ENCODE measurements at places on chromosomes 7 and 10.

DNA sequence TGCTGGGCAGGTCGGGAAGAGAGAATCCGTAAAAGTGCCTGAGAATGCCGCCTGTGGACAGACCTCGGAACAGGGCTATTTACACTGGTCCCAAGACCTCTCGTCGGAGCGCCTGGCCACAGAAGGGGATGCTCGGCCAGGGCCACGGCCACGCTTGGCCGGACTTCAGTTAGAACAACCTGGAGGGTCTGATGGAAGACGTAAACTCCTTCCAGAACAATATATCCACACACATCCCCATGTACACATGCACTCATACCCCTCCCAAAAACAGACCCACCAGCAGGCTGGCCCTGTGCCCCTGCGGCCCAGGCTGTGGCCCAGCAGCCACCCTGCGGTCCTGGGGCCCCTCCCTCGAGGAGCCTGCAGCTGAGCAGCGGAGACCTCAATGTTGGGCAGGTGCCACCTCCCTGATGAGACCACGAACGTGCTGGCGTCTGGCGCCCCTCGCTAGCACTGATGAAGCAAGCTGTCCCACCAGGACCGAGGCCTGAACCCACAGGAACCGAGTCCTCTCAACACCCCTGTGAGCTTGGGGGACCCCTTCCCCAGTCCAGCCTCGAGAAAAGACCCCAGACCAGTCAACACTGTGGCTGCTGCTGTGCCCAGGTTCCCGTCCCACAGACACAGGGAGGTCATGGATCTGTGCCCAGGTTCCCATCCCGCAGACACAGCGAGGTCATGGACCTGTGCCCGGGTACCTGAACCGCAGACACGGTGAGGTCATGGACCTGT is 8.9 kb downstream of the CFAP46 start:
- DNase-seq, result no peak

DNA sequence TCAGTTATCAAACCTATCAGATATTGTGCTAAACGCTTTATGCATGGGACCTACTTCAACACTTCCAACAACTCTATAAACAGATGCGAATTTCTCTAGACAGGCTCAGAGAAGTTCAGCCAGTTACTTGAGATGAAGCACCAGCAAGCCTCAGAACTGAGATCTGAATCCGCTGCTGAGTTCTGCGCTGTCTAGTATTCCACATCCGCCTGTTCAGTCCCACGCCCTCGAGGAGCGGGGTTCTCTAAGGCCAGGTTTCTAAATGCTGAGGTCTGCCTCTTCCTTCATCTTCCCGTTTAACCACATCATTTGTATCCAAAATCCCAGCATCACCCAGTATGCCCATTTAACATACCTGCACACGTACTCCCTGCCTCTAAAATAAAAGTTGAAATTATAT is 297.8 kb upstream of the ZNF32 start:
- DNase-seq, result no peak

- DNase-seq, result no peak
Observed at GRCh38 chr7:65448816-65449504, 75.3 kb downstream of the ZNF92 start.

DNA sequence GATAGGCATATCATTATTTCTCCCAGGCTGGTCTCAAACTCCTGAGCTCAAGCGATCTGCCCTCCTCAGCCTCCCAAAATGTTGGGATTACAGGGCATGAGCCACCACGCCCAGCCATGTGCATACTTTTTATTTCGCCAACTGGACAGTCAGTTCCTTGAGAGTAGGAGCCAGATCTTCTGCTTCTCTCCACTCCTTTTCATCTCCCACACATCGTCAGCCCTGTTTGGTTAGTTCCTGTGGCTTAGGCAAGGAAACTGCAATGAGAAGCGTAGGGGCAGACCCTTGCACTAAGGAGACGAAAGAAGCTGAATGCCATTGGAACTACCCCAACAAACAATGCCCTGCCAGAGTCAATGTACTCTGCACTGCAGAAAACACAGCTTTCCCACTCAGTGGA is 178.2 kb downstream of the TRIL start:
- DNase-seq, result no peak

DNA sequence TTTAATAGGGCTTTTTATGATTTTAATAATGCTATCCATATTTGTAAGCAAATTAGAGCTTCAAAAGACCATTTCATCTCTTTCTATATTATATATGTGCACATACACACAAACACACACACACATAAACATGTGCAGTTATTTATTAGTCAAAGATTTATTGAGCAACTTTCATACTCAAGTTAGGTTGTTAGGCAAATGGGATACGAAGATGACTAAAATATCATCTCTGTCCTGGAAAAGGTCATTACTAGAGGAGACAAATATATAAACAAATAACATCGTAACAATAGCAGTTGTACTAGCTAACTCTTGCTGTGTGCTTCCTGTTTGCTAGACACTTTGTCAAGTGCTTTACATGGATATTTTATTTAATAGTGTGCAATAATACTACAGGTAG is 307.9 kb downstream of the SNX13 start:
- DNase-seq, result no peak

DNA sequence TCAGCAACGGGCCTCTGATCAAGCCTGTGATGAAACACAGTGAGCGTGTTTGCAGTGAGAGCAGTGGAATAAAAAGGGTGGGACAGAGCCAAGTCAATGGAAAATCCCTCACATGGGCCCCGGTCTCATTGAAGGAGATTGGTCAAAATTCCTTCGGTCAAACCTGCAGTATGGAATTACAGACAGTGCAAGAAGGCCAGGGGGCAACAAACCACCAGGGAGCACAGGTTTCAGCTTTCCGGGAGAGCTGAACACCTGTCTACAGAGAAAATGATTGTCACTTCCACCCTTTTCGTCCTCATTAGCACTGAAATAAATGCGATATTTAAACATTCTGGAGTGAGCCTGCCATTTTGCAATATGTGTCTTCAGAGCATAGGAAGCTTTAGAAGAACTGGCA is 92.9 kb downstream of the GPR26 start:
- DNase-seq, result no peak

- DNase-seq, result no peak
Observed at GRCh38 chr7:102832674-102833073, 80.1 kb upstream of the LRRC17 start.

GRCh38 chr10:103493916-103494877 is 692 bp downstream of the NEURL1 start:
- DNase-seq, result no peak

DNA sequence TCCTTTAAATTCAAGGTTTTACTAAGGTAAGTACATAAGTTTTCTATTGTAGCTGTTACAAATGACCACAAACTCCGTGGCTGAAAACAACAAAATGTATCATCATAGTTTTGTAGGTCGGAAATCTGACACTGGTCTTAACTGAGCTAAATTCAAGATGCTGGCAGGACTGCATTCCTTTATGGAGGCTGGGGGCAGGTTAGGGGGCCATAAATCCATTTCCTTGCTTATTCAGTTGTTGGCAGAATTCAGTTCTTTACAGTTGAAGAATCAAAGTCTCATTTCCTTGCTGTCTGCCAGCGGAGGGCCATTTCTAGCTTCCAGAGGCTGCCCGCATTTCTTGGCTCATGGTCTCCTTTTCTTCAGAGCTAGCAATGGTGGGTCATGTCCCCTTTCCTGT is 11.2 kb upstream of the PRR15 start:
- no peak for DNase-seq

- DNase-seq, result peak; percentile 7
Observed at GRCh38 chr10:93554760-93555432, 11.6 kb upstream of the FFAR4 start.

- no peak for DNase-seq
Observed at GRCh38 chr7:135924302-135924701, 52.9 kb downstream of the MTPN start.

DNA sequence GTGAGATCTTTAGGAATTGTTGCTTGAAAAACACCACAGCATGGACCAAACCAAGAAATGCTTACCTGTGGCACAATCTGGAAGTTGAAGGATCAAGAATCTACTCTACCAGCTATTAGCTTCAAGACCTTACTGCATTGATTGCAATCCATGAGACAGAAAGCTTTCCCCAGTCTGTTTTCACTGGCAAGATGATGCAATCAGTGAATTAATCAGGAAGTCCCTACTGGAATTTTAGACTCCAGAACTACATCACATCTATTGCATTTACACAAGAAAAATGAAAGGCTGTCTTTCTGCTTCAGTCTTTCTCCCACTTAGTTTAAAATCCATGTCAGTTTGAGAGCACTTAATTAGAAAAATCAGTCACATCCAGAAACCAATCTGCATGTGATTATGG is 191.7 kb downstream of the TFEC start:
- DNase-seq, result no peak

DNA sequence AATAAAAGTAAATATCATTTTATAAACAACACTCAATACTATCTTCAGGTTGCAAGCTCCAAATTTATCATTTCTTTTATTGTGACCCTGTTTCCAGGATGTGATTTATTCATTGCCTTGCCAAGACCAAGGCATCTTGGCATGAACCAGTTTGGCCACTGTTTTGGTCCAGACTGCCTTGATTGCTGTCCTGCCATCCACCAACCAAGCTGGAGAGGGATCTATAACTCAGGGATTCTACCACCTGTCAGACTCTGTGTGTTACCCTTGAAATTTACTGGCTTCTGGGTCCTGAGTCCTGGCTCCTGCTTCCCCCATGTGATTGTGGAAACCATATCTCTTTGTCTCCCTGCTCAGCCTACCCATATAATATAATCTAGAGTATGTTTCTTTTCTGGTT is 343.0 kb downstream of the GPAM start:
- no peak for DNase-seq

DNA sequence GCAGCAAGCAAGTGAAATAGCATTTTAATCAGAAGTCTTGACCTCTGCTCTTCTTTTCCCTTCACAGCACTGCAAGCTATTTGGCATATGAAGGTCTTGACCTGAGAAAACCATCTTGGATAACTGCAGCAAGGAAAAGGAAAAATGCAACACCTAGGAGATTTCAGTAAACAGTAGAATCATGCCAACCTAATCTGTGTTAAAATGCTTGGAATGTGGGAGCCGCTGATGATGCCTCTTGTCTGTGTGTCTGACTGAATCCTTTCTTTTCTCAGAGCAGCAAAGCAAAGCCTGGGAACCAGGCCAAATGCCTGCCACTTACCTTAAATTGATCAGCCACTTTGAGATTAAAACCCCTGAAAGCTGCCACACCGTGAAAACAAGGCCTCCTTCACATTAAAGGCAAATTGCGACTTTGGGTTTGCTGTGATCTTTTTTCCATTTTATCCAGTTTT is 80.4 kb upstream of the CDK6 start:
- no peak for DNase-seq

DNA sequence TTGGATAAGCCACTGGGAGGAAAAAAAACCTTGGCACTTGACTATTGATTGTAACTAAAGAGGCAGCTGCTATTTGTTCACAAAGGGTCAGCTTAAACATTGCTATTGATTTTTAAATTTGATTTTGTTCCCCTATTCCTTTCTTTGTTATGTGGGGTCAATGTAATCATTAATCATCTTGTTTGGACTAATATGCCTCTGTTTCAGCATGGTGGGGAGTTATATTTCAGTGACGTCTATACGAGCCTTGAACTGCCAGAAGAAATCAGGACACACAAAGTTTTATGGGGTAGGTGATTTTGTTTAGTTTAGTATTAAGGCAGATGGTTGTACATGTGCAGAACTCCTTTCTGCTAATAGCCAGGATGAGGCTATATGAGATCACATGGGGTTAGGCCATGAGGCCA is 7.5 kb downstream of the AS3MT start:
- DNase-seq, result no peak

DNA sequence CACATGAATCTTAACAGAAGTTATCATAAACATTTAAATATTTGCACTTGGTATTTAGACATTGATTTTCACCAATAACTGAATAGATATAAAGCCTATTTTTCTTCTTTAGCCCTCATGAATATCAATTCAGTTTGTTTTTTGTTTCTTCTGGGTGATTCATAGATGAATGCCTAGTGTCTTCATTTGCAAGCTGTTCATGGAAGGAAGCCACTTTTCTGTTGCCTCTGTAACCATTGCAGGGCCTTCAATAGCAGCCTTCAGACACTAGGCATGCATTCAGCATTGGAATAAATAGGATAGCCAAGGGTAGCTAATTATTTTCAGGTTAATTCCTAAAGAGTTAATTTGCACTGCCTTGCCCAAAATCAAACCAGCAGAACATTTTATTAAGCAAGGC is 375.3 kb downstream of the DPP6 start:
- no peak for DNase-seq

DNA sequence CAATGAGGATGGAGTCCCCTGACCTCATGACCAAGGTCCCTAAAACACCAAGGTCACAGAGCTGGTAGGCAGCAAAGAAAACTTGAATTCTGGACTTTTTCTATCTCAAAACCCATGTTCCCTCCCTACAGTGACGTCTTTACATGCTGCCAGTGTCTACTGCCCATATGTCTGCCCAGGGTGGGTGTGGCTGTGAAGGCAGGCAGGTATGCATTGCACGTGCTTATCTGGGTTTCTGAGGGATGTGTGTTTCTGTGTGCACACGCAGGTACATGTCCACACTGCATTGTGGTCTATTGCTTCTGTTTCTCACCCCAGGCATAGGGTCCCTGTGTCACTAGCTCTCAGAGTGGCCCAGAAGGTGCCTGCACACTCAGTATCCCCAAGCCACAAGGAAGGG is 13.5 kb downstream of the ATP6V1F start:
- no peak for DNase-seq

DNA sequence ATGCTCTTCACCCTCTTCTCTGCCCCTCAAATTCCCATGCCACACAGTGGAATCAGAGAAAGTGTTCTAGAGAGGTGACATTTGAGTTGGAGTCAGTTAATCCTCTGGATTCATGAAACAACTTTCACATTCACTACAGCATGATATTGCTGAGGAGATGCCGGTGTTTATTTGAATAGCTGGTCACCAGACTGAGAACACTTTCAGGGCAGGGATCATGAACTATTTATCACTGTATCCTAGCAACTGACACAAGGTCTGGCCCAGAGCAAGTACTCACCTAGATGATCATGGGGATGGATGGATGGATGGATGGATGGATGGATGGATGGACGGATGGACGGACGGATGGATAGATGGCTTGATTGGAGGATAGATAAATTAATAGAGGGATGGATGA is 116.7 kb upstream of the ZMIZ1 start:
- DNase-seq, result no peak

GRCh38 chr7:41911792-41912191 is 208.9 kb upstream of the INHBA start:
- DNase-seq, result no peak

GRCh38 chr7:114718861-114719260 is 203.0 kb upstream of the MDFIC start:
- no peak for DNase-seq

GRCh38 chr10:48604039-48604990 is 558 bp downstream of the ARHGAP22 start:
- DNase-seq, result no peak

- DNase-seq, result no peak
Observed at GRCh38 chr10:51079331-51079730, 5.0 kb downstream of the PRKG1 start.

DNA sequence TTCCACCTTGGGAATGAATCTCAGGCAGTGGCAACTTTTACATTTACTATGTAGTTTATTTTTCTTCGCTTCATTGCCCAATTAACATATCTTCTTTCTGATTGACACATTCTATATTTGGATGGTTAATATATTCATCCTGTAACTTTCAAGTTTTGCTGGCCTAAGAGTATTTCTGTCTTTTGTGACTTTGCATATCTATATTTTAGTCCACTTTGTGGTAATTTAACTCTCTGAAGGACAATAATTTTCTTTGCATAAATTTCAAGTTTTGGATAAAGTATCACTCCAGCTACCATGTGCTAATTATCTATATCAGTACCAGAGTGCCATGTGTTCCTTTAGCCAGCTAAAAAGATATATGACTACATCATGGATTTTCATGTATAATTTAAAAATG is 151.5 kb upstream of the KAT6B start:
- DNase-seq, result no peak

- no peak for DNase-seq
Observed at GRCh38 chr7:84454174-84454959, 259.8 kb upstream of the SEMA3A start.
